ENCODE measurements at places on chromosomes 6 and 20.

DNA sequence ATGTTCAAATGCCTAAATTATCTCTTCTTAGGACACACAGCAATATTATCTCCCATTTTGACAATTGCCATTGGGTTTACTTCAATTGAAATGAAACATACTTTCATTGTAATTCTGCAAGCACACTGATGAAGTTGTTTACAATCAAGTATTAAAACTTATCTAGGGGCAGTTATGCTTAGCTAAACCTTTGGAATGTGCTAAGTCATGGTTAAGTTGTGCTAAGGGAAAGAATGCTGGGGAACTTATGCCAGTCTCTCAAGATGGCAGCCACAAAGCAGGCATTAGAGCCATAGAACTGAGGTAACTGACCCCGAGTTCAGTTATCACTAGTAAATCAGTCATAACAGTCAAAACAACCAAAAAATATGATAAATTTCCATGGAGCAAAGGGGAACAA is 59.1 kb upstream of the NT5E start:
- no peak for DNase-seq

DNA sequence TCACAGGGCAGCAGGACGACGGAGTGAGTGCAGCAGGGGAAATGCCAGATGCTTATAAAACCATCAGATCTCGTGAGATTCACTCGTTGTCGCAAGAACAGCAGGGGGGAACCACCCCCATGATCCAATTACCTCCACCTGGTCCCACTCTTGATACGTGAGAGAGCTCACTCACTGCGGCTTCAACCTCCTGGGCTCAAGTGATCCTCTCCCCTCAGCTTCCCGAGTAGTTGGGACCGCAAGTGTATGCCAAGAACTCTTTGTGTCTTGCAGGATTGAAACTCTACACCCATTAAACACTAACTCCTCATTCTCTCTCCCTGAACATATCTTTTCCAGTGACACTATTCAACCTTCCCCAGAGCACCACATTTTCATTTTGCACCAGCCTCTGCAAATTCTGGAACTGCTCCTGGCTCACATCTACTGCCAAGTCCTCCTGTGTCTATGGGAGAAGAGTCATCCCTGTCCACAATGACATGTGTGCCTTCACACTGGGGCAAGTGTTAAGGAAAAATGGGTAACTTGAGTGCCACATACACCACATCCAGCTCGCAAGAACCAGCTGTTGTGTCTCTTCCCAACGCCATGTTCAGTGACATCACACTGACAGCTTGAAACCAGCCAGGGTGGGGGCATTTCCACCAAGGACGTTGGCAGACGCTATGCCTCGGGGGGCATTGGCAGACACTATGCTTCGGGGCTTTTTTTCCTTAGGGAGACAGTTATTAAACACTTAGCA is 14.7 kb upstream of the TAF4 start:
- DNase-seq: no peak

DNA sequence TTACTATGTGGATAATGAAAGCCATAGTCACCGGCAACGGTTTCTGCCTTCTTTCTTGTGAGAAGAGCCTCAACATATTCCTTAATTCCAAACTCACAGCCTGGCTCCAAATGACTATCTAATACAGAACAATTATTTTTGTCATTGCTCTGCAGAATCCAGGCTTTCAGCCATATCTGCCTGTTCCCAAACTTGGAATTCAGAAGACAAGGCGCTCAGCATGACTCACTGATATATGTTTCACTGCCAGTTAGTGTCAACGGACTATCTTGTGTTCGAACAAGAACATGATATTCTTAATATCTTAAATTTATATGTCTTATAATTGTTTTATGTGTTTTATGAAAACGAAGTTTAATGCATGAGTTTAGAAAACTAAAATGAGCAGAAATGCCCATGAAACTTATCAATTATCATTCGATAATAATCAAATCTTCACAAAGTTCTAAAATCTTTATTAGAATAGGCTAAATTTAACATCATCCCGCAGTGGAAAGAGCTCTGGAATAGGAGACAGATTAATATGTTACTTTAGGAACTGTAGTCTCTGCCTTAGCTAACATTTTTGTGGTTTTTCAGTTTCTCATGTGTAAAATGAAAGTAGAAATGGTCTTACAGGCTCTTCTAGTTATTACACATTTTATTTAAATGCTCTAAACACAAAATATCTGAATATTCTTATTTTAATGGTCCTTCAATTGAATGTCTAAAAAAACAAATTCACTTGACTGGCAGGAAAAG is 669.3 kb upstream of the GJE1 start:
- DNase-seq: no peak

DNA sequence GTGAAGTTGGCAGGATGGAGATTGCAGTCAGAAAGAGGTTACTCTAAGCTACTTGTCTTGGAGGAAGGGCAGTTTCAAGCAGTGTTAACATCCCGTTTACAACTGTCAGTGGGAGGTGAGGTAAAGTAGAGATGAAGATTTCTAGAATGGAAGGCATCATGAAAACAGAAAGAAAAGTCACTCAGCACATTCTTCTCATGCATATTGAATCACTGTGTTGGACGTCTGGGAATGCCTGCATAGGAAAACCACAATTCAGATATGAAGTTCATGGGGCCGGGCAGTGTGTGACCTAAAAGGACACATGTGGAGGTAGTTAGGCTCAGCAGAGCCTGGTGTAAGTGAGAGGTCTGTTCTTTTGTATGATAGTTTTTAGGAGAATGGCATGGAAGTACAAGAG is 73.5 kb upstream of the LAMP5 start:
- DNase-seq: no peak

DNA sequence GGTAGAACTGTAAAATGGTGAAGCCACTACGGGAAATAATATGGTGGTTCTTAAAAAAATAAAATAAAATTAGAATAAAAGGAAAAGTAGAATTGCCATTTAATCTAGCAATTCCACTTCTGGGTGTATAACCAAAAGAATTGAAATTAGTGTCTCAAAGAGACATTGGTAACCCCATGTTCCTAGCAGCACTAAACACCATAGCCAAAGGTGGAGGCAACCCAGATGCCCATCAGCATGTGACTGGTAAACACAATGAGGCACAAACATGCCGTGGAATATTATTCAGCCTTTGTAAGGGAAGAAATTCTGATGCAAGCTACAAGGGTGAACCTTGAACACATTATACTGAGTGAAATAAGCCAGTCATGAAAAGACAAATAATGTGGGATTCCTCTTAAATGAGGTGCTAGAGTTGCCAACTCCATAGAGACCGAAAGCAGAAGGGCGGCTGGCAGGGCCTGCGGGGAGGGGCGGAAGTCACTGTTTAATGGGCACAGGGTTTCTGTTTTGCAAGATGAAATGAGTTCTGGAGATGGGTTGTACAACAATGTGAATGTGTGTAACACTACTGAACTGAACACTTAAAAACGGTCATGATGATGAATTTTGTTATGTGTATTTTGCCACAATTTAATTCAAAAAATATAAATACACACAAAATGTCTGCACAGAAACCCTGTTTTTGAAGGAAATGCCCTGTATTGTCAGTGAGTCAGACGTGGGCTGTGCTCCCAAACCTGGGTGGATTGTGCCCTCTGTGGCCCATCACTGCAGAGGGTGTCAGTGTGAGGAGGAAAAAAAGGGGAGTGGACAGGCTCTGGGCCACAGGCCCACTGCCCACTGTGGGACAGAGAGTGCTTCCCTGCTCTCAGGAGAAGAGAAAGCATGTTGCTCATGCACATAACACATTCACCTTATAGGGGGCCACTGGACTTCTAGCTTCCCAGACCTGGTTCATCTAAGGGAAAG is 49.6 kb upstream of the CD93 start:
- no peak for DNase-seq

DNA sequence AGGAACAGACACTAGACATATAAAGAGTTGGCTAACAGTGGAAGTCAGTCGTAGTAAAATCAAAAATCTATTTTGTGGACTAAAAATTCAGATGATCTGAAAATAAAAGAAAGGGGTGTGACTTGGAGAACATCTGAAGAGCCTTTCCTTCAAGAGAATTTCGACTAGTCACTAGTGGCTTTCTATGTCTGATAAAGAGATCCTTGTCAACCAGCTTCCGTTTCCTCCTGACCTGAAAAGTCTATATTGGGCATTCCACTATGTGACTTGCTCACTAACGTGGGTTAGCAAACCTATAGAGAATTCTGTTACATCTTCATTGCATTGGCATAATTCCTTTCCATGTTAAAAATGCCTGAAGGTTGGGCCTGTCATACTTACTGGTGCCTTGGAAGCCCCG is 25.9 kb downstream of the TRAF3IP2 start:
- no peak for DNase-seq

DNA sequence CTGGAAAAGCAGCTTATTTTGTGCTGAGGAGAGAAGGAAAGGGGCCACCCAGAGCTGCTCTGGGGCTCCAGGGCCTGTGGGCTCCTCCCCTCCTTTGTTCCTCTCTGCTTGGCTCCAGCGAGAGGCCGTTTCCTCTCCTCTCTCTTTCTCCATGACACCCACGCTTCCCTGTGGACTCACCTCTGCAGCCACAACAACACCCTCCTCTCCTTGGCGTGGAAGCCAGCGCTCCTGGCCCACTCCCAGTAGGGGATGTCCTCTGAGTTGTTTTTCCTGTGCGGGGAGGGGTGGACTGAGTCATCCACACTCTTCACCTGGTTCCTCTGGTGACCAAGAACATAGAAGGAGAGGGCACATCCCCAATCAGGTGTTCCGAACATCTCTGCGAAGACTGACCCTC is 4.9 kb upstream of the CDSN start:
- DNase-seq: no peak

DNA sequence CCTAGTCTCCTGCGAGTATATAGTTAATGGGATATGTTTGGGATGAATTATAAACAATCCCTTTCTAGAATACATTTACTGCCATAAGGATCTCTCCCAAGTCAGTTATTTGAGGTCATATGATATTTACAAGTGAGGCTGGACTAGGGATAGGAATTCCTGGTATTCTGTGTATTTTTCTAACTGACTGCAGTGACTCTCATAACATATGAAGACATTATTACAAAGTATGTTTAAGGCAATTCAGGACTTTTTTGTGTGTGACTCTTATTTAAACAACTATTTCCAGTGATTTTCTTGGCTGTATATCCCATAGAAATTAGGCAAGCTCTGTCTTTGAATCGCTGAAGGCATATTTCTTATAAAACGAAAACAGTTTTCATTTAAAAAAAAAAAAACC is 18.4 kb upstream of the TNFAIP3 start:
- no peak for DNase-seq

GRCh38 chr20:52572687-52573086 is 381.1 kb upstream of the ZFP64 start:
- DNase-seq: no peak

- no peak for DNase-seq
Observed at GRCh38 chr6:36915599-36915998, 29.8 kb downstream of the C6orf89 start.

- DNase-seq: no peak
Observed at GRCh38 chr6:18244251-18244650, 20.1 kb downstream of the DEK start.

GRCh38 chr6:5293692-5294091 is 32.4 kb downstream of the FARS2 start:
- no peak for DNase-seq

DNA sequence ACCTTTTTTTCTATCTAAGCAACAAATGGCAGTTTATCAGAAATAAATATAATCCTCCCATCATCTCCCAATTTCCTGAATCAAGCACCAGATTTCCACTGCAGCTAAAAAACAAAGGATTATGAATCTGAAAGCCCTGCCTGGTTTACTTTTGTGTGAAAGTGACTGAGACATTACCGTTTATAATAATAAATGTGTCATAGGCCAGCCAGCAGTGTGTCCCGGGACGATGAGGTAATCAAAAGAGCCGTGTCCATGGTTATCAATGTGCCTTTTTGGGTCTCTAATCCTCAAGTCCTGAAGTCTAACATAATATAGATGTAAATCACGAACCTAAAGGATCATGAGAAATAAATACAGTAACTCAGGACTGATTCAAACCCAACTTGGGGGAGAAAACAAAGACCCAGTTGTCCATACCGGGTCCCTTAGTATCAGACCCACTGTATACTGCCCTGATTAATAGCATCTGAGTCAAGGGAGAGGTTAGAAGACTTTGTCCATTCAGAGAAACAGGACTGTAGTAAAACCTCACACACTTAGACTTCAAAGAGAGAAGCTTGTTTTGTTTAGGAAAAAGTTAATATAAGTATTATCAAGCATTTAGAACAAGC is 149.1 kb downstream of the SASH1 start:
- DNase-seq: no peak

- no peak for DNase-seq
Observed at GRCh38 chr6:27136077-27136644, 111.3 kb upstream of the PRSS16 start.

GRCh38 chr6:21605166-21605565 is 11.6 kb downstream of the SOX4 start:
- no peak for DNase-seq

DNA sequence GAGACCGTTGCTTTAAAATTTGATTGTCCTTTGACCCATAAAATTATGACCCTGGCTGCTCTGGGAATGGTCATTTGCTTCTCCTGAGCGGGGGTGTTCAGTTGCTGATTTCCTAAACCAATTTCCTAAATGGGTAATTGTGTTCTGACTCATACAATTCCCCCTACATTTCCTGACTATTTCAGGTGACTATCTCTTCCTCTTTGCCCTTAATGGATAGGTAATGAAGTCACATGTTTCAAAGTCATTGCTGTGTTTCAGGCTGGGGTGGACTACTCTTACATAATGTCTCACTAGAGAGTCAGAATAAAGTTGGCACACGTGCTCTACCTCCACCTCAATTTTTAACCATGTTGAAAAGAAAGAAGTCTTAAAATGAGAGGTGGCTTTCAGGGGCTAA is 109.8 kb downstream of the DOK5 start:
- DNase-seq: no peak

GRCh38 chr20:56637576-56637975 is 8.5 kb downstream of the TFAP2C start:
- no peak for DNase-seq
